Cortex of kidney (tissue), 1 donor: ENCODE measurements at places on chromosomes 12 and 14.

GRCh38 chr12:117476341-117476740 is 114.9 kb upstream of the NOS1 start:
- DNase-seq = no peak

- DNase-seq = no peak
Measured at GRCh38 chr12:83102499-83102898, 415.8 kb downstream of the TMTC2 start.

DNA sequence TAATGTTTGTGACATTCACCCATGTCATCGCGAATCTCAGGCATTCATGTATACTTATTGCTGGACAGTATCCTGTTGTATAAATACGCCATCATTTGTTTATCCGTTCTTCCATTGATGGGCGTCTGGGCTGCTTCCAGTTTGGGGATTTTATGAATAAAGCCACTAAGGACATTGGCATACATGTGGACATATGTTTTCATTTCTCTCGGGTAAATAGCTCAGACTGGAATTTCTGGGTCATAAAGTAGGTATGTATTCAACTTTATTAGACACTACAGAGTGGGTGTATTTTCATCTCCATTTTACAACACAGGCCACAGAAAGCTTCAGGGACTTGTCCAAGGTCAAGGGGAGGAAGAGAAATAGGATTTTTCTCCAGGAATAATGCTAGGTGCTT is 48.9 kb downstream of the HRK start:
- DNase-seq = no peak

- no peak for DNase-seq
Measured at GRCh38 chr12:110286623-110287022, 5.6 kb downstream of the ATP2A2 start.

DNA sequence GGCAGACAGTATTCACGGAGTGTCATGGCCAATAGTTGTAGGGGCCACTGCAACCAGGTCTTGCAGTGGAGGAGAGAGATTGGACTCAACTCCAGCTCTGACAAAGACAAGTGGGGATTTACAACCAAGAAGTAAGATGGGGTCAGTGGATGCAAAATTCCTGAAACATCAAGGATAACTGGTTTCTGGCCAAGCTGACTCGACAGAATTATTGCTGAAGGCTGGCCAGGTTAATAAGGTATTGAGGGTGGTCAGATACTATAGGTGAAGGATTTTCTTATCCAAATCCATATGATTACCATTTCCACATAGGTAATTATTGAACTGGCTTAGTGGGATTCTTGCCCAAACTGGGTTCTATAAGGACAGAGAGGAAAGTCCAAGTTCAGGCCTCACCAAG is 64.9 kb upstream of the FOXG1 start:
- no peak for DNase-seq
